ENCODE measurements at places on chromosomes 12 and 14. TPM values are rescaled to one million over a fixed set of nuclear protein-coding genes. Genes with fewer than 3 reads are reported as not detected.

GRCh38 chr14:63203618-63204406 lies 431 bp upstream of the RHOJ start:
- no peak for DNase-seq

DNA sequence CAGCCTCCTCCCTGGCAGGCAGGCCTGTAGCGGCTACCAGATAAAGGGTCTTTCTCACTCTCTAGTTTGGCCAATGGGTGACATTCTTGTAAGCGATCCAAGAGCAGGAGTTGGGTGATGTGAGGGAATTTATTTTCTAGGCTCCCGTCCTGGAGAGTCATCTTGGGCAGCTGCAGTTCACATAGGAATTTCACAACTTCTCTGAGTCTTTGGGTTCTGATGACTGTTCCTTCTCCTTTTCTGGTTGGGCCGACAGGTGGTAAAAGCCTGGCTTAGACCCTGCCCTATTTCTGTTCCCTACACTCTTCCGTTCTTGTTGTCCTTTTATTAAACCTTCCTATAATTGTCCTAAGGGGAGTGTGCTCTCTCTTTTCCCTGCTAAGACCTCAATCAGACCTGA lies 42.6 kb upstream of the POC1B start:
- no peak for DNase-seq

GRCh38 chr12:89153341-89153740 lies 199.0 kb downstream of the DUSP6 start:
- DNase-seq, result no peak

GRCh38 chr12:109121346-109121880 lies 5.0 kb downstream of the ACACB start:
- DNase-seq, result no peak

- no peak for DNase-seq
Measured at GRCh38 chr12:88266806-88267360, 124.8 kb downstream of the TMTC3 start.

- no peak for DNase-seq
Measured at GRCh38 chr12:111655356-111655755, 30.4 kb downstream of the BRAP start.

The VDR gene
- polyA plus RNA-seq, result 1.8 TPM

All from K562 (cell line).